CD4-positive, alpha-beta T cell treated with Interleukin-2 at 100 ng/mL for 4 hours (primary cell): ENCODE measurements at places on chromosomes 2 and 18.

GRCh38 chr2:145302886-145303285 is 783.0 kb upstream of the ZEB2 start:
- DNase-seq = no peak

GRCh38 chr2:178280244-178280852 is 86.0 kb downstream of the OSBPL6 start:
- DNase-seq = peak; percentile 67

DNA sequence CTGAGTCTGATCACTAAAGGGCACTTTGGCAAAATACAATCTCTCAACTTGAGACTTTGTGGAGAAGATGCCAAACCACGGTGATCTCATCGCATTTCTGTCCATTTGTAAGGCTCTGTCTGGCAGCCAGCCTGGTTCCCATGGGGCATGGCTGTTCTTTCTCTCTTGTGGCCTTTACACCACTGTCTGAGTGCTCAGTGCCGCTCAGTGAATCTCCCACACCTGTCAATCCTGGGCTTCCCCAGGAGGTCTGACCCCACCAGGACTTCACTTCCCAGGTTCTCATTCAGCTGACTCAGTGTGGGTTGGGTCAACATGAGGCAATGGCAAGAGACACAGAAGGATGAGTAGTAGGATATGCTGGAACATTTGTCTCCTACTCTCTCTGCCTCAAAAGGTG is 96.8 kb upstream of the TRIB2 start:
- DNase-seq = no peak

DNA sequence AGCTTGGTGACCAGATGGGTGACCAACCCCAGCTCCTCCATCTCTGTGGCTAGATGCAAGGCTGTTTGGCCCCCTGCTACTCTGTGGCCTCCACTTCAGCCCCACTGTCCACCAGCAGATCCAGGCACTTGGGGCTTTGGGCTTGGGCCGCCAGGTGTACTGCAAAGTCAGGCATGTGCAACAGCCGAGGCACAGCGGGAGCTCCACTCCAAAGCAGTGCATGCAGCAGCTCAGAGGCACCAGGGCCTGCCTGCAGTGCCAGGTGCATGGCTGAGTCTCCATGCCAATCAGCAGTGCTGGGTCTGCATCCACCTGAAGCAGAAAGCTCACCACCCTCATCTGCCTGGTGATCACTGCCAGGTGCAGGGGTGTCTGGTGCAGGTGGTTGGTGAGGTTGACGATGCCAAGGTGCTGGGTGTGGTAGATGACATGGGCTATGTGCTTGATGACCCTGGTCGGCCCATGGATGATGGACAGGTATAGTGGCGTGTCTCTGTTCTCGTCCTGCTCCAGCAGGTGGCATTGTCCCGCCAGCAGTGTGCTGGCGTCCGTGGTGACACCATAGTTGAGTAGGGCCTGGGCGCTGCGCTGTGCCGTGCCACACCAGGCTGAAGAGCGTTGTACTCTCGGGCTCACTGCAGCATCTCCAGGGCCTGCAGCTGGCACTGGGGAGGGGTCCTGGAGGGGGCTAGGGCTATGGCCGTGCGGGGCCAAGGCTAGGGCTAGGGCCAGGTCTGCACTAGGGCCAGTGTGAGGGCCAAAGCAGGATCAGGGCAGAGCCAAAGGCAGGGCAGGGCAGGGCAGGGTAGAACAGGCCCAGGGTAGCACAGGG is 1.0 kb upstream of the ANKRD62 start:
- no peak for DNase-seq

GRCh38 chr2:182049372-182050148 is 63.9 kb downstream of the PPP1R1C start:
- no peak for DNase-seq

- DNase-seq = no peak
These were observed 43.4 kb upstream of the AQP4 start for GRCh38 chr18:26908906-26909305.

GRCh38 chr2:73070643-73071359 is 711 bp downstream of the SFXN5 start:
- DNase-seq = no peak

GRCh38 chr2:100067784-100068183 is 74.6 kb downstream of the AFF3 start:
- DNase-seq = no peak

GRCh38 chr2:129716781-129717559 is 262.5 kb upstream of the RAB6C start:
- DNase-seq = no peak

GRCh38 chr2:135949451-135950234 is 35.8 kb downstream of the DARS1 start:
- DNase-seq = no peak

- DNase-seq = no peak
These were observed 34.9 kb downstream of the SMAD7 start for GRCh38 chr18:48915626-48916425.

DNA sequence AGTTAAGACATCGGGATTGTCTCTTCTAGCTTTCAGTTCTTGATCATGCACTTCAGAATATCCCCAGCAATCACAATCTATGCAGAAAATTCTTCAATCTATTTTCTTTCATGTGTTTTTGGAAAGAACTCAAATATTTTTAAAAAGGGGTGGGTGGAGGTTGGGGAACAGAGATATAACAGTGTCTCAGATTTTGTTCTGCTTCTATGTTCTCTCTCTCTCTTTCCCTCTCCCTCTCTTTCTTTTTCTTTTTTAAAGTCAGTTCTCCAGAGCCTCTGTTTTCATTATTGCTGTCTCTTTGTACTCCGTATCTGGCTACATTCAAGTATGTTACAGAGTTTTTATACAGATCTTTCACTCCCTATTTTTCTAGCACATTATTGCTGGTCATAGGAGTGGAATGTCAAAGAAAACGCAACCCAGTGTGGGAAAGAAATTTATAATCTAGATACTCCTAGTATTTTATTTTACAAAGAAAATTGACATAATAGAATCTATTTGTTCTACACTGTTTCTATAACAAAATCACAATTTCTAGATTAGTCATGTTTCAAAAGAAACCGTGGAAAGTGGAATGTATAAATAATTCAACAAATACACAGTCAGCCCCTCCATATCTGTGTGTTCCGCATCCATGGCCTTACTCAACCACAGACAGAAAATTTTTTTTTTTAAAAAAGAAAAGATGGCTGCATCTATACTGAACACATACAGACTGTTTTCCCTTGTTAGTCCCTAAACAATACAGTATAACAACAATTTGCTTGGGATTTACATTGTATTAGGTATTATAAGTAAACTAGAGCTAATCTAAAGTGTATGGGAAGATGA is 11.2 kb upstream of the NEMP2 start:
- DNase-seq = no peak

- DNase-seq = no peak
These were observed 24.1 kb downstream of the MROH2A start for GRCh38 chr2:233802132-233802815.

DNA sequence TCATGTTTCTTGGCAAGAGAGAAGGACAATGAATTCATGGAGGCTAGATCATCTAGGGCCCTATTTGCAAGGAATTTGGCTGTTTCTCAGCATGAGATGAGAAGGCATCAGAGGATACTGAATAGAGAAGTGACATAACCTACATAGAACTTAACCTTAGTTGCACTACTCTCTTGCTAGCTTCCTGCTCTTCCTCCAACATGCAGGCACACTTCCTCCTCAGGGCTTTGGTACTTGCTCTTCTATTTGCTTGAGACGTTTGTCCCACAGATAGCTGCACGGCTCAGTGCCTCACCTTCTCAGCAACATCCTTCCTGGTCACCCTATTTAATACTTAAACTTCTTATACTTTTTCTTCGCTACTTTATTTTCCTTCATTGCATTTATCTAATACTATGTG is 20.0 kb upstream of the LANCL1 start:
- no peak for DNase-seq

DNA sequence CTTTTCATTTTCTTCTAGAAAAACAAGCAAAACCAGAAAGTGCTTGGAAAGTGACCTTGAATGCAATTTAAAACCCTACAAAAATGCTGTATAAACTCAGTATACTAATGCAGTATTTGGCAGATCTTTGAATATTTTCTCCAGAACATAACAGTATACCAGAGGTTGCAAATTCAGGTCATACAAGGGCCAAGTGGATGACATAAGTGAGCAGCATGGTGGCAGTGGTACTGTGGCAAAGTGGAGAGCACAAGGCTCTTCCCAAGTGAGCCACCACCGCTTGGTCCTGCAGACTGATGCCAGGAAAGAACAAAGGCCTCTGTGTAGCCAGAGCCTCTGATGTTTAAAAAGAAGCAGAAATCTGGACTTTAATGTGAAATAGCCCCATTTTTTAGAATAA is 33.1 kb downstream of the METTL4 start:
- DNase-seq = no peak

- no peak for DNase-seq
These were observed 122.6 kb downstream of the CTIF start for GRCh38 chr18:48661421-48661820.

DNA sequence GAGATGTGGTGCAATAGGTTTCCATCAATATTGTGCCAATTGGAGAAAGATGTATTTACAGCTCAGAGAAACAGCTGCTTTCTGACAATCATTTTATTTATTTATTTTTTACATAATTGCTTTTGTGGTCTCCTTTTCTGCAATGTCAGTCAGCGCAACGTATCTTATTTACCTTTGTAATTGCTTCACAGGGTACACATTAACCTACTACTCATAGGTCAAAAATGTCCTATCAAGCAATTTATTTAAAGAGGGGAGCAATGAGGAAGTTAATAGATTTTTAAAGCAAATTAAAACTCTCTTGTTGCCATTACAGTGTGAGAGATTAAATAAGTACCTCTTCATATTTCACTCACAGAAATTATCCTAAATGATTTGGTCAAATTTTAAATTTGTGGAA is 291.0 kb downstream of the CALCRL start:
- DNase-seq = no peak

DNA sequence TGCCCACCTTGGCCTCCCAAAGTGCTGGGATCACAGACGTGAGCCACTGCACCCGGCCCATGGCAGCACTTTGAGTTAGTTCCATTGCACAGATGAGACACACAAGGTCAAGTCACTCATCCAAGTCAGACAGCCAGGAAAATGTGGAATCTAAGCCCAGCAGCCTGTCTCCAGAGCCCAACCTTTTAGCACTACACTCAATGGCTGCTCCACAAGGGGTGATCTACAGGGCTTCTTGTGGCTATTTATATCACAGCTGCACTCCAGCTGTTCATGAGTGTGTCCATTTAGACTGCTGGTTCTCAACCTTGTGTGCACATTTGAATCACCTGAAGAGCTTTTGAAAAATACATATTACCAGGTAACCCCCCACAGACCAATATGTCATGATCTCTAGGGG is 72.9 kb upstream of the RPL31 start:
- DNase-seq = no peak

DNA sequence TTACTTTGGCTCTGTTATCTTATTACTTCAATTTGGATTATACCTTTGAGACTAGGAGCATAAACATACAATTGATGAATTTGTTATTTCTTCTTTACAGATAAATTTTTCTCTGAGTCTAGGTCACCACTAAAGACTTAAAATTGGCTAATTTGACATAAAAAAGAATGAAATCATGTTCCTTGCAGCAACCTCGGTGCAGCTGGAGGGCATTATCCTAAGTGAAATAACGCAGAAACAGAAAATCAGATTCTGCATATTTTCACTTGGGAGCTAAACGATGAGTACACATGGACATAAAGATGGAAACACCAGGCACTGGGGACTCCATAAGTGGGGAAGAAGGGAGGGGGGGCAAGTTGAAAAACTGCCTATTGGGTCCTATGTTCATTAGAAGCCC is 172.8 kb upstream of the SESTD1 start:
- DNase-seq = no peak

DNA sequence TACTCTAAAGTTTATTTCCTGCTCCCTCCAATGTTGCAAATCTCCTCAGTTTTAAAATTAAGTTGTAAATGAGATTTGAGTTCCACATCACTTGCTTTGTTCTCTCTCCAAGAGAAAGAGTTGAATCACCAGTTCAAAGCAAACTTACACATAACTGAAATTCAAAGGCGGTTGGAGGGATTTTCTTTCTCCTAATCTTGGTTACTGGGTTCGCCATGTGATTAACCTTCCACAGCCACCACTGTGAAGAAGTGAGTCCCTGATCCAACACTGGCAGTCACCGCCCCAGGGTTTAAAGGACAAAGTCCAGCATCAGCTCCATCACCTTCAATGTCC is 247.1 kb downstream of the MYCN start:
- DNase-seq = no peak

DNA sequence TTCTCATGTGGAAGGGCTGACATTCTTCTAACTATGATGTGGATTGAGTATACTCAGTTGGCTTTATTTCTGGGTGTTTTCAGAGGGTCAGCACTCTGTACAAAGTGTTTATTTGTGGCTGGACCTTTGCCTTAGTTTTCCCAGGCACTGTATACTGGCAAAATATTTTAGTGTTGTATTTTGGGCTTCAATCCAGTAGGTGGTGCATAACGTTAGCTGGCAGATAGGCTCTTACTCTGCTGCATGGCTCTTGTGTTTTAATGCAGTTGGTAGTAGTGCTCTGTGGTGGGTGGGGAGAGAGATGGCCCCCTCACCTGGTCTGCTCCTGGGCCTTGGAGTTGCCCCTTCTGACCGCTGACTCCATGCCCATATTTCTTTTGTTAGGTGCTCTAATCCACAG is 75.6 kb upstream of the REG3A start:
- DNase-seq = no peak

DNA sequence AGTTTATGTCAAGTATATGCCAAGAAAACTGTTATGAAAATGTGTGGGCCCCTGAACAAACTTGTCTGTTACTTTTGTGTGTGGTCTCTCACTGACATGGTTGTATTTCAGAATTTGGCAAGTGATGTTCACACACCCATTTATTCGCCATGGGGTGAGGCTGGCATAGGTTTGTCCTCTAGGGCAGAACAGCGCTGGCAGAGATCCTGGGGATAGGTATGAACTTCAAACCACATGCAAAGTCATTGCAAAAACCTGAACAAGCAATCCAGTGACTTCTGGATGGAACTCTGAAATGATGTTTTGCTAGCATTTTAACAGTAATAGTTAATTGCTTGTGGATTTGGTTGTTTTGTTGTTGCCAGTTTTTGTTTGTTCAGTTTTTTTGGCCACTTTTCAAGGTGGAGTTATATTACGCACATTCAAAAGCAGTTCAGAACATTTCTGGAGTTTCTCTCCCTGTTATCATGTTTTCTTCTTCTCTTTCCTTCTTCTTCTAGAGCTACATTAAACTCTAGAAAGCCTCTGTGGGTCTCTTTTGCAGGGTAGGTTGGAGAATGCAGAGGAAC is 78.5 kb downstream of the MDH1 start:
- no peak for DNase-seq

GRCh38 chr2:11764920-11765319 is 18.5 kb downstream of the LPIN1 start:
- DNase-seq = no peak

GRCh38 chr2:104443145-104443544 is 410.8 kb upstream of the POU3F3 start:
- DNase-seq = no peak

DNA sequence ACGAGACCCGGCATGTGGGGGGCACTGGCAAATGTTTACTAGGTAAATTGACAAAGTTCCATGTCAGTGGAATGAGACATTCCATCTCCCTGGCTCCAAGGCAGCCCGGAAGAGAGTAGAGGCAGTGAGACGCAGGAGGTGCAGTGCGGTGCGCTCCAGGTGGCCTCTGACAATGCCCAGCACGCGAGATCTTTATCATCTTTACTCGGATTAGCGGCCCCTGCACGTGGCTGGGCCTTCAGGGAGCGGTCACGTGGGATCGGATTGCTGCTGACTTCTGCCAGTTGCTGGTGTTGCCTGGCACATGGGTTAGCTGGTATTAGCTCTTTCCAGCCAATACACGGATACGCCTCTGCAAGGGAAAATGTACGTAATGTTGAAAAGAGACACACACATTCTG is 151.2 kb upstream of the ALKAL2 start:
- DNase-seq = no peak

GRCh38 chr2:159088906-159089305 is 120.5 kb downstream of the TANC1 start:
- no peak for DNase-seq
